ENCODE measurements at places on chromosomes 1 and 21.

- no peak for DNase-seq
Observed at GRCh38 chr1:210396541-210396940, 67.8 kb downstream of the HHAT start.

GRCh38 chr1:209715314-209715713 lies 10.7 kb downstream of the HSD11B1 start:
- no peak for DNase-seq

DNA sequence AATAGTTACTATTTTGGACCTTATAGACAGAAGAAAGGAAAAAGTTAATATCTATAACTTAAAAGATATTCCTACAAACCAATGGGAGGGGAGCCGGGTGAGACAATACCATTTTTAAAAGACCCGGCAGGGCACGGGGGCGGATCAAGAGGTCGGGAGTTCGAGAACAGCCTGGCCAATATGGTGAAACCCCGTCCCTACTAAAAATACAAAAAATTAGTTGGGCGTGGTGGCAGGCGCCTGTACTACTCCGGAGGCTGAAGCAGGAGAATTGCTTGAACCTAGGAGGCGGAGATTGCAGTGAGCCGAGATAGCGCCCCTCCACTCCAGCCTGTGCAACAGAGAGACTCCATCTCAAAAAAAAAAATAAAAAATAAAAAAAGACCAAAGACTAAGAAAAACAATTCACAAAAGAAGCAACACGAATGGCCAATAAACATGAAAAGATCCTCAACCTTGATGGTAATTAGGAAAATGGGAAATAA lies 1.2 kb upstream of the PSMB2 start:
- no peak for DNase-seq

DNA sequence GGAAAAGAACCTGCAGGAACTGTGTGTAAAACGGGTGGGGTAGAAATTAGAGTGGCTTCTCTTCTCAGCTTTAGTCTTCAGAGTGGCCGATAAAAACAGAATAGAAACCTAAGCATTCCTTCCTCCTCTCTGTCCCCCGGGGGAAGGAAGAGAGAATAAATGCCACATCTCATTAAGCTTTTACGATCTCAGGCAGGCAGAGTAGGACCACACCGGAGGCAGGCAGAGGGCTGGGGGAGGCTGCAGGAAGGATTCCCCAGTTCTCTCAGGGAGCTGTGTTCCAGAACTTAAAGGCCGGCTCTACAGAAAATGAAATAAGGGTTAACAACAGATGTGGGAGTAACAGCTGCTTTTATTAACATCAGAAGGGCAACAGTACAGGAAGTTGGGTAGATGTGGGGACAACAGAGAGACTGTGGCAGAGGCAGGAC lies 24.5 kb upstream of the MEF2D start:
- no peak for DNase-seq

DNA sequence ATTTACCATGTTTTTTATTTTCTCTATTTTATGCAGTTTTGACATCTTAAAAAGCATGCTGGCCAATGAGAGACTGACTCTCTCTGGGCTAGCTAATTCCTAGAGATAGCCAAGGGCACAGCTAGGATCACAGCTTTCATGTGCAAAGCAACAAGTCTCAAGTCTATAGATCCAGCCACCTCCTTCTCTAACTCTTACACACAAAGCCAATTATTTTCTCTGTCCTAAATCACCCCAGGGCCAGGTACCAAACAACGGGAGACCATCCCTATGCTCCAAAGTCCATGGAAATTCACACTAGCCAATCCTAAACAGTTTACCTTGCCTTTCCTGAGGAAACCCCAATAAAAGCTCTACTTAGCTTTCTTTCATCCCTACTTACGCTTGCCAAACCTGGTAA lies 38.0 kb downstream of the ARHGAP29 start:
- DNase-seq: no peak

GRCh38 chr1:105724286-105724685 lies 1332.2 kb upstream of the PRMT6 start:
- no peak for DNase-seq

DNA sequence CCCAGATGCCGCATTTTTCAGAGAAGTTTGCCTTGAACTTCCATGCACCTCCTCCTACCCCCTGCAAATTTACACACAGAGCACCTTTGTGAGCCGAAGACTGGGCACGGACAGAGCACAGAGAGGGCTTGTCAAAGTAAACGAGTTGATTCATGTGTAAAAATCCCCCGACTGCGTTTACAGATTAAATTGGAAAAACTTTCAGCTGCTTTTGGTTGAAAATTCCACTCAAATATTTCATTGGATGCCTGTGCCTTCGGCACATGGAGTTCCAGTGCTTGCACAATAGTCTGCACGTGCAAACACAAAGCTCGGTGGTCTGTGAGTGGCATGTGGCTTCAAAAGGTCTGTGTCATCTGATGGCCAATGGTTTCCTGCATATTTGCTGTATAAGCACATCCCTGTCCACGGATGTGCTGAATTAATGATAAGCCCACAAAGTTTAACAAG lies 177.5 kb downstream of the SETD4 start:
- DNase-seq: no peak

DNA sequence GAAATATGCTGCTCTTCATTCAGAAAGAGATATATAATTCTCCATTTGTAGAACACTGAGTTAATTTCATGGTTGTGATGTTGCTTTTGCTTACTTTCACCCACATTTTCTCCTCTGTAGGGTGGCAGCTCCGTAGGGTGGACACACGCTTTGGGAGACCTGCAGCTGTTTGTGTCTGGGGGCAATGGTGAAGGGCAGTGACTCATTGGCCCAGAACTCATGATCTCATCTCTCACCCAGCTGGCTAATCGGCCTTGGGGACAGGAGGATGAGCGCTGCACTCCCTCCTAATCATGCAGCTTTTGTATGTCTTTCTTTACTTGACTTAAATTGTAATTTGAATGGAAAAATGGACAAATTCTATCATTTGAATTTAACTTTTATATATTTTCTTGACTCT lies 9.6 kb downstream of the DISC1 start:
- peak; percentile 91 for DNase-seq

GRCh38 chr1:103492003-103492625 lies 33.4 kb upstream of the RNPC3 start:
- no peak for DNase-seq

GRCh38 chr1:21680918-21681317 lies 11.8 kb upstream of the RAP1GAP start:
- DNase-seq: no peak

DNA sequence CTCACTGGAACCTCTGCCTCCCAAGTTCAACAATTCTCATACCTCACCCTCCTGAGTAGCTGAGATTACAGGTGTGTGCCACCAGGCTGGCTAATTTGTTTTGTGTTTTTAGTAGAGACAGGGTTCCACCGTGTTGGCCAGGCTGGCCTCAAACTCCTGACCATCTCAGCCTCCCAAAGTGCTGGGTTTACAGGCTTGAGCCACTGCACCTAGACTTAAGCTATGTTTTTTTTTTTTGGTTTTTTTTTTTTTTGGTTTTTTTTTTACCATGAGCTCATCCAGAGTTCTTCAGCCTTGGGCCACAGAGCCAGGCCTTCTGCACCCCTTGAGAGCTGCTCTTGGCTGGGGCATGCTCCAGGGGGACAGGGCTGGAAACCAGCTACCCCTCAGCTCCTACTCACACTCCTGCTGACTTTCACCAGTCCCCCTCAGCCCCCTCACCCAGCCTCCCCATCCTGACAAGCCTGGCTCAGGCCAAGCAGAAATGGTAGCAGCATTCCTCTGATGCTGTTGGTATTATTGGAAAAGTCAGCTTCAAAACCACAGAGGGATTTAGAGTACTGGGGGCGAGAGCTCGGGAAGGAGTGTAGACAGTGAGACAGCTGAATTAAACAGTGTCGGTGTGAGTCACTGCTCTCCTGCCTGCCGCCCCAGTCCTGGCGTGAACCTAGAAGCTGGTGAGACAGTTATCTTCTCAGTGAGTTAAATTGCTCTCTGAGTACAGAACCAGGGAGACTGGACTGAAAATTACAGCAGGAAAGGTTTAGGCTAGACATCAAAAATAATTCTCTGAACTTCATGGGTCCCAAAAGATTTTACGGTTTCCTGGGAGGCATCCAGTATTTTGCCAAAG lies 63.7 kb downstream of the NAV1 start:
- DNase-seq: peak; percentile 93

GRCh38 chr1:208093754-208094719 lies 150.1 kb downstream of the PLXNA2 start:
- DNase-seq: peak; percentile 81
